Left ventricle myocardium superior (tissue), 1 donor: ENCODE measurements at places on chromosomes 7 and 10. TPM values are rescaled to one million over a fixed set of nuclear protein-coding genes. Genes with fewer than 3 reads are reported as not detected.

DNA sequence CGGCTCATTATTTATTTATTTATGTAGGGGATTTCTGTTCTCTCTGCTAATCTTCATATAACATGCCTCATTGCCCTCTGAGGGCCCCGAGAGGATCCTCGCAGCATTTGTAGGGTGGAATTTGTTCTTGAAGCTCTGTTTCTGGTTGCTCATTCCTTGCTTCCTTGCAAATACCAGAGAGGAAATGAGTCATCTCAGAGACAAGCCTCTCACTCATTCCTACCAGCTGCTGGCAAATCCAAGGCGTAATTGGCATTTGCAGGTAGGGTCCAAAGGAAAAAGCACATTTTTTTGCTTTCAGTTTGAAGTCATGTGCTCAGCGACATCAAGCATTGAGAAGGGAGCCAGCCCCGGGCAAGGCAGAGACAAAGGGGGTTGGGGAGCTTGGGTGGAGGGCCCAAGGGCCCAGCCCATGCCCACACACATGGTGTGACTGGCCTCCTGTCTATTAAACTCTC is 501.6 kb downstream of the GALNT17 start:
- DNase-seq = no peak

GRCh38 chr7:105246256-105246655 is 142.5 kb downstream of the SRPK2 start:
- no peak for DNase-seq

GRCh38 chr10:34739915-34740314 is 75.2 kb downstream of the PARD3 start:
- peak; percentile 66 for DNase-seq

DNA sequence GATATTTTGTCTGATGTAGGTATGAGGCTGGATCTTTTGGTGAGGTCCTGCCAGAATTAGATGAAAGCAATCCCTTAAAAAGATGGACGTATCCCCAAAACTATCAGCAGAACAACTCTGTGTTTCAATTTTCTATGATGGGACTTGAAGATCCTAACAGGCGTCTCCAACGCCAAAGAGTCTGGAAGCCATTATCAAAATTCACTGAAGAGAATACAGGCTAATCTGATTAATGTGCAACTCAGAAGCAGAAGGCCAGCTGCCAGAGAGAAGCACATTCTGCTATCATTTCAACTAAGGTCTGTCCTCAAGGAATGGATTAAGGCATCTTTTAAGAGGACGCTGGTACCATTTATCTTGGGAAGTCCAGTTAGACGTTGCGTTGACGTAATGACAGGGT is 119.7 kb downstream of the FGFR2 start:
- DNase-seq = no peak

- DNase-seq = no peak
Observed at GRCh38 chr7:291373-292092, 1.6 kb downstream of the FOXL3 start.

DNA sequence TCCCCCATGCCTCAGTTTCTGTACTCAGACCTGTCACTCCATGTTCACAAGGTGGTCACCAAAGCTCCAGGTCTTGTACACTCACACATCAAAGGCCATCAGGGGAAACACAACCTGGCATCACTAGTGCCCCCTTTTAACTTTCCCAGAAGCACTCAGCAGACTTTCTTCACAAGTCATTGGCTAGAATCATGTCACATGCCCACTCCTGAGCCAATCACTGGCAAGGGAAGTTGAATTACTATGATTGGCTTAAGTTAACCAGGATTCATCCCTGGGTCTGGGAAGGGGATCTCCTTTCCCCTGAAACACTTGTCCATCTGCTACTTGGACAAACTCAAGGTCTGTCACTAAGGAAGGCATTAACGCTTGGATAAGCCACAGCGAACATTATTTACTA is 193.8 kb upstream of the PLXNA4 start:
- DNase-seq = no peak

DNA sequence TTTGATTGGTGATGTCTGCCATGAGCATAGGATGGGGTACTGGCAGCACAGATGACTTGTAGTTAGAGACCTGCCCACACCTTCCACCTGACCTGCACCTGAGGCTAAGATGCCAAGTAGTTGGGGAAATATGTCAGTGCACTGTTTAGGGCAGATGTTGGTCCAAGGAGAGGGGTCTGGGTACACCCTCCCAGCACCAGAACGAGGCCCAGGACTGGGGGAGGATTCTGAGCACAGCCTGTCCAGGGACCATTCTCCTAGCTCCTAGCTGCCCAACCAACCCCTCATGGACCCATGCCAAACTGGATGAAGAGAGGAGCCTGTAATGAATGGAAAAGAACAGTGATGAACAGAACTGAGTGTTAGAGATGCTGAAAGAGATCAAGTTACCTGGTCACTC is 28.0 kb downstream of the FRMPD2 start:
- no peak for DNase-seq

GRCh38 chr10:5282137-5282536 is 82.6 kb upstream of the UCN3 start:
- DNase-seq = no peak

- no peak for DNase-seq
Observed at GRCh38 chr10:24793648-24794379, 70.1 kb upstream of the ARHGAP21 start.

The PPRC1 gene
- total RNA-seq = 13.1 TPM

The STOX1 gene
- total RNA-seq = 0.15 TPM
